ENCODE measurements at places on chromosomes 16 and 17. TPM values are rescaled to one million over a fixed set of nuclear protein-coding genes. Genes with fewer than 3 reads are reported as not detected.

ORAI3 gene
- 30.2 TPM for total RNA-seq

CALB2 gene
- 1.6 TPM for total RNA-seq

CD79B gene
- 4.7 TPM for total RNA-seq

DNAH3 gene
- 10.9 TPM for total RNA-seq

B9D1 gene
- 11.3 TPM for total RNA-seq

MT4 gene
- total RNA-seq = not detected

OTOP3 gene
- not detected for total RNA-seq

IRF8 gene
- total RNA-seq = 67.9 TPM

MYH13 gene
- total RNA-seq = not detected

GRCh38 chr16:85605051-85605911 lies 7.8 kb upstream of the GSE1 start:
- DNase-seq = no peak

DNA sequence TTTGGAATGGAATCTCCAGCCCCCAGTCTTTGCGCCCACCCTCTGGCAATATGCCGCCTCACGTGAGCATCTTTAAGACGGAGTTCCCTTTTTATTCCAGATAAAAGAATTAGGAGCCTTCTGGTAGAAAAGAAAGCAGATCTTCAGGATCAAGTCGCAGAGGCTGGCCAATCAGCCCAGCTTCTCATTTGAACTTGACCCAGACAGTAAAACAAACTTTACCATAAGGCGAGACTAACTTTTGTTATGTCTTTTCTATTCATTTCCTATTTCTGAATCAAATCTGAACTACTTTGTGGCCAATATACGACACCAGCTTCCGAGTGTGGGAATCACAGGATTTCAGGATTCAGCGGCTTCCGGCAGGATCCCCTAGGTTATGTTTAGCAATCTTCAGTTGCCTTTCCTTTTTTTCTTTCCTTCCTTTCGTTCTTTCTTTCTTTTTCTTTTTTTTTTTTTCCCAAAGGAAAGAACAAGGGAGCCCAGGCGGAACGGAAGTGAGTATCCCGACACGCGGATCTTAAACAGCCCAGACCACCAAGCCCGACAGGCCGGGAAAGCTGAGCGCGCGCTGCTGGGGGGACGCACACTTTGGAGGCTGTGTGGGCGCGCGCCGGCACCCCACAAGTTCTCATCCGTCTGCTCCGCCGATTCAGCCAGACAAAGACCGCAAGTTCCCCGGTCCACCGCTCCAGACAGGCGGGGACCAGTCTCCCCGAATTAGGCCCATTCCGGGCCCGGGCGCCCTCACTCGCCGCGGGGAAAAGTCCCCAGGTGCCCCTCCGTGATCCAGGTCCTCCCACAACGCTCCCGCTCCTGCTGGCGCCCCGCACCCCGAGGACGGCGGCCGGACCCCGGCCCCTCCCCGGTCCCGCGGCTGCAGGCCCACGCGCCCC lies 633 bp downstream of the TBC1D16 start:
- peak; percentile 66 for DNase-seq

GRCh38 chr17:72539981-72540897 lies 419.4 kb downstream of the SOX9 start:
- peak; percentile 74 for DNase-seq

DNA sequence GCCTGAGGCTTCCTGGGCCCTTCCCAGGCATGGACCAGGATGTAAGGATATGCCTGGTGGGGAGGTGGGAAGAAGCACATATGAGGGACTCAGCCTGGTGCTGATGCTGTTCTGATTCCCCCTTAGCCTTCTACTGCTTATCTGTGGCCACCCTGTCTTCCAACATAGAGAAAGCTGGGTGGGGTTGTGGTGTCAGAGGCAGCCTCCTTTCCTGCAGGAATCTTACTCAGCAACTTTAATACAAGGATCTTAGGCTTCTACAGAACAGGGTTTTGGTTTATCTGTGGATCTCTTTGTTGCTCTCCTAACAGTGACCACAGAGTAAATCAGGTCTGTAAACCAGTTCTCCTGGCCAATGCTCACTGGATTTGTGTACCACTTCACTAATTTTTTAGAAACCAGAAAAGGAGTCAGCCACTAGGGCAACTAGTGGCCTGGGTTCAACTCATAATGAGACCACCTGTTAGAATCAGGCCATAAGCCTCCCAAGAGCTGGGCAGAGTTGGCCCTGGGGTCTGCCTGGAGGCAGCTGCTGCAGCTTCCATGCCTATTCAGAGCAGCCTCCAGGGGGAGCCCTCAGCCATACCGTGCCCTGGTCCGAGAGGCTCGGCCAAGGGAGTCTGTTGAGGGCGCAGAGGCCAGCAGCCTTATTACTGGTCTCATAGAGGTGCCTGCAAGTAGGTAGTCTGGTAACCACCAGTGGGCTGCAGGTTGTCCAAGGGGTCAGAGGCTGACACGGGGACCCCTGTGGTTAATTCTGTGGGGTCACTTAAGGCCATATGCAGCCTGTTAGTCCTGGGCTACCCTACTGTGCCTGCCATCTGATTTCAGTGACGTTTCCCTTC lies 7.1 kb downstream of the HAS3 start:
- DNase-seq = peak; percentile 75

- no peak for DNase-seq
These were observed 300.2 kb upstream of the IRX5 start for GRCh38 chr16:54630284-54630967.

- no peak for DNase-seq
These were observed 15.5 kb downstream of the DYNC1LI2 start for GRCh38 chr16:66735891-66736290.

DNA sequence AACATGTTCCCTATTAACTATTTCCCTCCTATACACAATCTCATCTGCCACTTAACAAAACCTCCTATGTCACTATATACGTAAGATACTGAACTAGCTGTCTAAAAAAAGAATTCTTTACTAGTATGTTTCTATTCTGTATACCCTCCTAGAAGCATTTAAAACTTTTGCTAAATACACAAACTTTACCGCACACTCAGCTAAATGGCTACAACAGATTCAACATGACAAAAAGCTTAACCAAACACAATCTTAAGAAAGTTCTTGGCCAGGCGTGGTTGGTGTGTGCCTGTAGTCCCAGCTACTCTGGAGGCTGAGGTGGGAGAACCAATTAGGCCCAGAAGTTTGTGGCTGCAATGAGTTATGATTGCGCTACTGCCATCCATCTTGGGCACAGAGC lies 20.0 kb downstream of the MED13 start:
- no peak for DNase-seq

DNA sequence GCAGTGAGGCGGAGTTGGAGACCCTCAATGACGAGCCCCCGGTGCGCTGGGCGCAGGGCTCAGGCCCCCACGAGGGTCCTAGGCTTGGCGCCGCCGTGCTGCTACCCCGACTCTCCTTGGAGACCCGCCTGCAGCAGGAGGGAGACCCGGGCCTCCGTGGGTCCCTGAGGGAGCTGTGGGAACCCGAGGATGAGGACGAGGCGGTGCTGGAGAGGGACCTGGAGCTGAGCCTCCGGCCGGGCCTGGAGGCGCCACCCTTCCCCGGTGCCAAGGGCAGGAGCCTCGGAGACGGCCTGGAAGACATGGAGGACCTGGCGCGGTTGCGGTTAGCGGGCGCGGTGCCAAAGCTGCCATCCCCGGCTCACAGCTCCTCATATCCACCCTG lies 2.3 kb downstream of the MYO15B start:
- no peak for DNase-seq

DNA sequence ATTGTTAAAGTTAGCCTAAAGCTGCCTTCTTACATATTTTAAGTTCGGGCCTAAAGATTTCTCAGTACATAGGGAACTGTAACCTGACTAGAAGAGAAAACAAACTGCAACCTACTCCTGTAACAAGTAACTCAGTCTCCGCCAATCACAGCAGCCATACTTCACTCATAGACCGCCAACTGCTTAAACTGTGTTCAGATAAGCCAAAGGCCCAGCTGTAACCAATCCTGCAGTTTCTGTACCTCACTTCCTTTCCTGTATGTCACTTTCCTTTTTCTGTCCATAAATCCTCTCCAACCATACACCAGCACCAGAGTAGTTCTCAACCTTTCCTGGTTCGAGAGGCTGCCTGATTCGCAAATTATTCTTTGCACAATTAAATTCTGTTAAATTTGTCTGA lies 41.5 kb downstream of the GLG1 start:
- no peak for DNase-seq

- DNase-seq = no peak
These were observed 58.3 kb downstream of the SIAH1 start for GRCh38 chr16:48326915-48327314.

DNA sequence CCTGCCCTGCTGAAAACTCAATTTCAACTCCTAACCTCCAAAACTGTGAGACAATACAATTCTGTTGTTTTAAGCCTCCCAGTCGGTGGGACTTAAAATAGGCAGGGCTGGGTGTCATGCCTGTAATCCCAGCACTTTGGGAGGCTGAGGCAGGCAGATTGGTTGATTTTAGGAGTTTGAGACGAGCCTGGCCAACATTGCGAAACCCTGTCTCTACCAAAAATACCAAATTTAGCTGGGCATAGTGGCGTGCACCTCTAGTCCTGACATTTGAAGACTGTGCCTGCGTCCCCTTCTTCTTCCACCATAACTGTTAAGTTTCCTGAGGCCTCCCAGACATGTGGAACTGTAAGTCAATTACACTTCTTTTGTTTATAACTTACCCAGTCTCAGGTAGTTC lies 36.0 kb upstream of the ATF7IP2 start:
- no peak for DNase-seq

GRCh38 chr16:84917492-84917891 lies 93.8 kb downstream of the ZDHHC7 start:
- no peak for DNase-seq

GRCh38 chr16:88375236-88375975 lies 7.4 kb upstream of the ZNF469 start:
- DNase-seq = peak; percentile 28

GRCh38 chr17:9529033-9529700 lies 46.5 kb downstream of the STX8 start:
- DNase-seq = no peak

DNA sequence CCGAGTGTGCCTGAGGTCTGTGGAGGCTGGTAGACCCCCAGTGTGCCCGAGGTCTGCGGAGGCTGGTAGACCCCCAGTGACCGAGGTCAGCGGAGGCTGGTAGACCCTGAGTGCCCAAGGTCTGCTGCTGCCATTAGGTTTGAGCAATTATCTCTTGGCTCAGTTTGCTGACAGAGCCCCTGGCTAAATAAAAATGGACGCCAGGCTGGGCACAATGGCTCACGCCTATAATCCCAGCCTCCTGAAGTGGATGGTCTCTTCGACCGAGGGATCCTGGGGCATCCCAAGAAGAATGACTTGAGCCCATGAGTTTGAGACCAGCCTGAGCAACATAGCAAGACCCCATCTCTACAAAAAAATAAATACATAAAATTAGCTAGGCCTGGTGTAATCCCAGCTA lies 98.7 kb upstream of the ZNF469 start:
- DNase-seq = no peak

DNA sequence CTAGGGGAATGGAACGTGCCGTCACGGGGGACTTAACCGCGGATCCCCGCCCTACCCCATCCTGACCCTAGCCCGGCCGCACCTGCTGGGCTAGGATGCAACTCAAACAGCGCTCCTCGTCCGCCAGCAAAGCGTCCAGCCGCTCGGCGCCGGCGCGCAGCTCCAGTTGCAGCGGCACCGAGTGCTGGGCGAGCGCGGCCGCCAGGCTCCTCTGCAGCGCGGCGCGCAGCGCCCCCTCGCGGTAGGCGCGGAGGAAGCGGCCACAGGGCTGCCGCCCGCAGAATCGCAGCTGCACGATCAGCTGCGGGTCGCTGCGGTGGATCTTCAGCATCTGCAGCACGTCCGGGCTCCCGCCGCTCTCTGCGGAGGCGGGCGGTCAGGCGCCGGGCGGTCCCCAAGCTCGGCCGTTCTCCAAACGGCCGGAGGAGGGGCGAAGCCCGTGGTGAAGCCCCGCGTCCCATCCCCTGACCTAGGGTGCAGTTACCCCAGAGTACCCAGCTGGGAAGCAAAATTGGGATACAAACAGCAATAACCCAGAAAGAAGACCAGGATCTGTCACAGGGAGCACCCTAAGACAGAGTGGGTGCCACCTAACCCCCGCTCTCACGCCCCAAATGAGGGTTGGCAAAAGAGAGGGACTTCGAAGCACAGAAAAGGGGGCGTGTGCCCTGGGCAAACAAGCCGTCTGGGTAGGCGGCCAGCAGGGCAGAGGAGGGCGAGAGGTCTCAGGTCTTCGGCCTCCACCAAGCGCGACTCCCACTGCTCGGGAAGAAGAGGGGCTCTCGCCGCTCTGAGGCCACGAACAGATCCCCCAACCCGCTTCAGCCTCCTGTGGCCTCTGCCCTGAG lies 4.2 kb downstream of the TRADD start:
- DNase-seq = peak; percentile 85

- DNase-seq = no peak
These were observed 4.2 kb downstream of the TOB1 start for GRCh38 chr17:50861822-50862528.

All from lower lobe of right lung (tissue), 2 donors.